ENCODE measurements at places on chromosomes 1 and 21.

GRCh38 chr1:21381354-21381753, 58.6 kb upstream of the NBPF3 start:
- DNase-seq, result no peak

GRCh38 chr1:33060579-33061083, 20.3 kb upstream of the AZIN2 start:
- DNase-seq, result peak; percentile 89

DNA sequence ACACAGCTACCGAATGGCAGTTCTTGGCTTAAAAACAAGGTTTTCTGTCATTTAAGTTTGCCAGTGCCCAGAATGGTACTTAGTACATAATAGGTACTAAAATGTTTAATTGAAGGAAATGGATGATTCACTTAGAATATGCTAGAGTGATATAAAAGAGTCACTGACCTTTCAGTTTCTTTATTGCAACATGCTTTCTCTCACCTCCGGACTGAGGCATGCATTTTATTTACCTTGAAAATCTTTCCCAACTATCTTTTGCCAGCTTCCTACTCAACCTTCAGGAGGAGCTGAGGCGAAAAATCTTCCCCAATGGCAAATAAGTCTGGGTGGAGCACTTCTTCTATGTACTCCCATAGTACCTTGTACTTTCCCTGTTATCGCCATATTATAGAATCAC, 244.9 kb downstream of the ZNF648 start:
- DNase-seq, result no peak

DNA sequence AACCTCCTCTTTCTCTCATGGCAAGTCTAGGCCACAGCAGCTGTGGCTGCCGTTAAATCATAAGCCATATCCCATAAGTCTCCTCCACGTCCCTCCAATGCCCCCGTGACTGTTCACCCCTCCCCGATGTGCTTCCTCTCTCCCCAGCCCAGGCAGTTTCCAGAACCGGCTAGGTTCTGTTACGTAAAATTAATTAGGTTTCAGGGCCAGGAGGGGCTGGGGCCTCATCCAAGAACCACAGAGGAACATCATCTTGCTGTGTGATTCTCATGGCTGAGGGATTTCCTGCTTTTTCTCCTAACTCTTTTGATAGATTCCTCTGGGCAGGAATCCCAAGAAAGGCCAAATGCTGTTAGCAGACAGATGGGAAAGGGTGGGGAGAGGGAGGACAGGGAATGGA, 141.8 kb upstream of the AJAP1 start:
- DNase-seq, result no peak

DNA sequence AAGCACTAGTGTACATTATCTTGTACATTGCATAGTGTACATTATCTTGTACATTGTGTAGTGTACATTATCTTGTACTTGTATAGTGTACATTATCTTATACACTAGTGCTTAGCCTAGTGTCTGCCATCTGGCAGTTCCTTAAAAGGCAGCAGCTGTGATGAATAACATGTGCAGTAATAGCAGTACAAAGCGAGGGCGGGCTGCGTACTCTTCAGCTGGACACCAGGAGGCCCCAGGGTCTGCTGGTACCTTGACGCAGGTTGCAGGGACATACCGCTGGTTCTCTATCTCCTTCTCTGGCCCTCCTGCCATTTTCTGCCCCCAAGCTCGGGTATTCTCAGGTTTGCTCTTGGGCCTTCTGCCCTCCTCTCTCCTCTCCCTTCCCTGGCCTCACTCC, 149.6 kb downstream of the SEC16B start:
- DNase-seq, result no peak

GRCh38 chr1:32876341-32877210, 5.9 kb upstream of the FNDC5 start:
- no peak for DNase-seq

GRCh38 chr1:188551176-188551575, 1722.4 kb downstream of the PLA2G4A start:
- DNase-seq, result no peak

DNA sequence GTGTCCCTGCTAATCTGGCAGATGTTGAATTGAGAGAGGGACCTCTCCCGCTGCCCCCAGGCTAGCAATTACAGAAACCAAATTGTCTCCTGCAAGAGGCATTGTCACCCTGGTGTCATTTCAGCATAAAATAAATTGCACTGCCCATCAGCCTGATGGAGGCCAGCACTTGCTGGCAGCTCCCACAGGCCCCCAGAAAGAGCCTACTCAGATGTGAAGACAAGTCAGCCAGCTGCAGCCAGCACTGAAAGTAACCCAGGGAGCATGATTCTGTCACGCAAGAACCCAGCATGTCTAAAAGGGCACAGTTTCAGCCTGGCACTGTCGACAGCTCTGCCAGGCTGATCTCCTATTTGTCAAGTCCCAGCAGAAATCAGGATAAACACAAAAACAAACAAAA, 110.3 kb upstream of the CTTNBP2NL start:
- DNase-seq, result no peak

GRCh38 chr1:119675349-119676345, 27.6 kb upstream of the ZNF697 start:
- DNase-seq, result peak; percentile 76

DNA sequence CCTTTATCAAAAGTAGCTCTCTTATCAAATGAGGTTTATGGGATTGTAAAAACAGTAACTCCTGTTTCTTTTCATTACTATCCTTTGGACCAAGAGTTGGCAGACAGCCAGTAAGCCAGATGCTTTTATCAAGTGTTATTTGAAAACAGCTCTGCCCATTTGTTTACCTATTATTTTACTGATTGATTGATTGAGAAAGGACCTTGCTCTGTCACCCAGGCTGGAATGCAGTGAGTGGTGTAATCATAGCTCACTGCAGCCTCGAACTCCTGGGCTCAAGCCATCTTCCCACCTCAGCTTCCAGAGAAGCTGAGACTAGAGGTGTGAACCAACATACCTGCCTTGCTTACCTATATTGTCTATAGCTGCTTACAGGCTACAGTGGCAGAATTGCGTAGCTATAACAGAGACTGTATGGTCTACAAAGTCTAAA, 3.6 kb downstream of the PRKAB2 start:
- DNase-seq, result no peak

GRCh38 chr1:41383094-41383852, 22.0 kb downstream of the FOXO6 start:
- no peak for DNase-seq

DNA sequence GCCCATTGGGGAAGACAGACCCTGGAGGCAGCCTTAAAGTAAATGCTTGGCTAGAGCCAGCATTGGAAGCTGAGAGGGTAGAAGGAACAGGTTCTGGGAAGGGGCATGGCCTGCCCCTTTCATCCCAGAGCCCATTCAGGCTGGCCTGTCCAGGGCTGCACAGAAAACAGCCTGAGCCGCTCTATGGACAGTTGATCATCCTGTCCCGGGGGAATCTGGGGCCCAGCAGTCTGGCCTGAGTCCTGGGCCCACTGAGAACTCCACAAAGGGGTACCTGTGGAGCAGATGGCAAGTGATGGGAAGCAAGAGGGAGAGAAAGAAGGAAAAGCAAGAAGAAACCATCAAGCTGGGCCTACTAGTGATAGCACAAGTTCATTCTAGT, 13.2 kb downstream of the TMEM81 start:
- DNase-seq, result no peak

All from non-pigmented ciliary epithelial cell (primary cell).